GM04504 (cell line): ENCODE measurements at places on chromosomes 13 and 19.
A peak's percentile ranks its signal among the peaks of the same experiment; 100 is the strongest.

- no peak for DNase-seq
Measured at GRCh38 chr19:46202426-46202825, 27.1 kb upstream of the IGFL1 start.

DNA sequence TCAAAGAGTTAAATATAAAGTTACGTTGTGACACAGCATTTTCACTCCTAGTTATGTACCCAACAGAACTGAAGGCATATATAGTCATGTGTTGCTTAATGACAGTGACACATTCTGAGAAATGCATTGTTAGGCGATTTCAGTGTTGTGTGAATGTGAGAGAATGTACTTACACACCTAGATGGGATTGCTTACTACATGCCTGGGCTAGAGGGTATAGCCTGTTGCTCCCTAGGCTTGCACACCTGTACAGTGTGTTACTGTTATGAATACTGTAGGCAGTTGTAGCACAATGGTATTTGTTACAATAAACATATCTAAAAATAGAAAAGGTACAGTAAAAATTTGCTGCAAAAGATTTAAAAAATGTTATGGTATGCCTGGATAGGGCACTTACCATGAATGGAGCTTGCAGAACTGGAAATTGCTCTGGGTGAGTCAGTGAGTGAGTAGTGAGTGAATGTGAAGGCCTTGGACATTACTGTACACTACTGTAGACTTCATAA, 89.2 kb downstream of the DHRS12 start:
- no peak for DNase-seq

- DNase-seq: no peak
Measured at GRCh38 chr19:46530636-46531035, 35.0 kb upstream of the PNMA8B start.

DNA sequence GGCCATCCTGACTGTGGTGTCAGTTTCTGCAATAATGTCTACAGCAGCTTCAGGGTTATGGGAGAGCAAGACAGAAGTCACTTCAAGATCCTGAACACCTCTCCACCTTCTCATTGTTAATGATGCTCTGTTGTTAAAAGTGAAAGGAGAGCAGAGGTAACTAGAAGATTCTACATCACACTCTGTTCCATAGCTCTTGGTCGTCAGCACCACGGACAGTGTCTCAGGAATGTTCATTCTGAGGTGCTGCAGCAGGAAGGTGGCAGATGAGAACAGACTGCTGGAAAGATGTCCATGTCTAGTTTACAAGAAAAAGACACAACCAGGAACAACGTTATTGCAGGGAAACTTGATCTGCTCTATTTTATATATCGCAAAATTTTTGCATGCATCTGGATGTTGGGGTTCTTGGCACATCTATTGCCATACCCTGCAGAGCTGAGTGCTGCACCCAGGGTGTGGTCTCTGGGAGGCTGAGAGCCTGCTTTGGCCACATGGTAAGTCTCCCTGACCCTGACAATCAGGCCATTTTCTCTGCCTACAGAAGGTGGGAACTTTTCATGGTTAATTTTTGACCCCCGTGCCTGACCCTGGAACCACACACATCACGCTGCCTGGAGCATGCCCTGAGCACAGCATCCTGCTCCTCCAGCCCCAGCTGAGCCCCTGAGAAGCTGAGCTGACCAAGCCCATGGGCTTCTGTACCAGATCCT, 12.7 kb downstream of the CEACAM21 start:
- peak; percentile 5 for DNase-seq

- DNase-seq: no peak
Measured at GRCh38 chr19:17114414-17114831, 38.8 kb downstream of the MYO9B start.

- DNase-seq: no peak
Measured at GRCh38 chr13:72160977-72161376, 294.0 kb upstream of the DACH1 start.

- no peak for DNase-seq
Measured at GRCh38 chr19:6906559-6907060, 19.2 kb downstream of the ADGRE1 start.

DNA sequence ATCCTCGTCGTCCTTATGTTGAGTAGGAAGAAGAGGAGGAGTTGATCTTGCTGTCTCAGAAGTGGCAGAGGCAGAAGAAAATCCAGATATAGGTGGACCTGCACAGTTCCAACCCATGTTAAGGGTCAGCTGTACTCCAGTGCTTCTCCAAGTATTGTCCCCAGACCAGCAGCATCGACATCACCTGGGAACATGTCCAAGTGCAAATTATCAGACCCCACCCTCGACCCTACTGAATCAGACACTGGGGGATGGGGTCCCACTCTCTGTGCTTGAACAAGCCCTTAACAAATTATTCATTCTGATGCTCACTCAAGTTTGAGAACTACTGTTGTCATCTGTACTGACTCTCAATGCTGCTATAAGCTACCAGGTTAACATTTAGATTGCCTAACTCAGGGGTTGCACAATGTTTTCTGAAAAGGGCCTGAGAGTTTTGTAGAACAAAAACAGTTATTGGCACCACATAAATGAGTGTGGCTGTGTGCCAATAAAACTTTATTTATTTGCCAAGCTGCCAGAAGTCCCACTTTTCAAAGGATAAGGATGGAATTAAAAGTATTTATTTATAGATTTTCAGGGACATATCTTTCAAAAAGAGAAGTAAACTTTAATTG, 226.7 kb upstream of the IPO5 start:
- DNase-seq: no peak

GRCh38 chr13:98869408-98870090, 108.3 kb downstream of the DOCK9 start:
- DNase-seq: no peak

DNA sequence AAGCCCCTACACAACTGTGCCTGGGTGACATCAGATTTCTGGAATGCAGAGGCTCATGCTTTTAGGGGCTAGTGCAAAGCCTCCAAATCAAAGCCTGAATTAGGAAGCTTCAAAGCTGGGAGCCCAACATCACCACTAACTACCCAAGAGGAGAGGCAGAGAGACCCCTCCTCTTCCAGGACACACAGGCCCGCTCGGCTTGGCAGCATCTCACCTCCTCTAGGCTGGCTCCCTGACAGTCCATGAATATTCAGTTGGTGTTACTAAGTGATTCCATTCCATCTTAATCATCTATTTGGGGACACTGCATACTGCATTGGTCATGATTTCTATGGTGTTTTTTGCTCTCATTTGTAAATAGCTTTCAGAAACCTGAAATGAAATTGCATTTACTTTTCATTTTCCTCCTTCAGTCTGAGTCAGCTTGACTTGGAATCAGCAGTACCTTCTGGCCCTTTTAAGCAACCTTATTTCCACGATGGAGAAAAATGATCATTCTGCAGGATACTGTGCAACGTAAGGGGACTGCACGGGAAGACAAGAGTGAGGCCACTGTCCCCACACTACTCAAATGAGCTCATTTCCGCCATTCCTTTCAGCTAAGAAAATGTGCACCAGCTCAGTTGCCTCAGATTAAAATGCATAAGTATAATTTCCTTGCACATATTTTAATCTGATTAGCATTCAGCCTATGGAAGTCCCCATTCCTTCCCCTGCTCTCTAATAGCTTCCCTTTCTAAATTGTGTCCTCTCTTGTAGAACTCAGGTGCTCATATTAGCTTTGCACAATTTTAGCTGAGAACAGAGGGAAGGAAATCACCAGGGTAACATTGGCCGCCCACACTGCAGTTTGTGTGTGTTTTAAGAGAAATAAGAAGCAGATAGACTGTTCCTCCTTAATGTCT, 219.9 kb downstream of the RFC3 start:
- no peak for DNase-seq
